ENCODE measurements at places on chromosomes 16 and 17. TPM values are rescaled to one million over a fixed set of nuclear protein-coding genes. Genes with fewer than 3 reads are reported as not detected.

Gene CES1
- polyA plus RNA-seq, result 0.57 TPM

Gene AP2B1
- 66.9 TPM for polyA plus RNA-seq

Gene BCL6B
- polyA plus RNA-seq, result 19.7 TPM

Gene SLFN11
- polyA plus RNA-seq, result 18.2 TPM

Gene ALDH3A1
- polyA plus RNA-seq, result 0.57 TPM

Gene WWOX
- polyA plus RNA-seq, result 12.4 TPM

Gene CETP
- 6.4 TPM for polyA plus RNA-seq

Gene NUPR1
- 48.2 TPM for polyA plus RNA-seq

Gene DBNDD1
- 10.6 TPM for polyA plus RNA-seq

Gene CDRT4
- 4.6 TPM for polyA plus RNA-seq

Gene KRTAP2-2
- not detected for polyA plus RNA-seq

Gene ETV4
- polyA plus RNA-seq, result 6.8 TPM

Gene SDK2
- 25.3 TPM for polyA plus RNA-seq

Gene TMEM114
- polyA plus RNA-seq, result not detected

Gene CEP295NL
- 0.08 TPM for polyA plus RNA-seq

Gene GNGT2
- polyA plus RNA-seq, result 0.75 TPM

Gene CBLN1
- polyA plus RNA-seq, result 0.91 TPM

Gene ADAP2
- polyA plus RNA-seq, result 6.2 TPM

Gene PRRT2
- 17.7 TPM for polyA plus RNA-seq

Gene SHISA6
- 13.9 TPM for polyA plus RNA-seq

Gene ASPHD1
- polyA plus RNA-seq, result 0.55 TPM

All from muscle of leg (tissue), 16 donors.